ENCODE measurements at places on chromosomes 6 and 20.

GRCh38 chr6:105898286-105898685, 187.8 kb upstream of the PRDM1 start:
- DNase-seq = no peak

DNA sequence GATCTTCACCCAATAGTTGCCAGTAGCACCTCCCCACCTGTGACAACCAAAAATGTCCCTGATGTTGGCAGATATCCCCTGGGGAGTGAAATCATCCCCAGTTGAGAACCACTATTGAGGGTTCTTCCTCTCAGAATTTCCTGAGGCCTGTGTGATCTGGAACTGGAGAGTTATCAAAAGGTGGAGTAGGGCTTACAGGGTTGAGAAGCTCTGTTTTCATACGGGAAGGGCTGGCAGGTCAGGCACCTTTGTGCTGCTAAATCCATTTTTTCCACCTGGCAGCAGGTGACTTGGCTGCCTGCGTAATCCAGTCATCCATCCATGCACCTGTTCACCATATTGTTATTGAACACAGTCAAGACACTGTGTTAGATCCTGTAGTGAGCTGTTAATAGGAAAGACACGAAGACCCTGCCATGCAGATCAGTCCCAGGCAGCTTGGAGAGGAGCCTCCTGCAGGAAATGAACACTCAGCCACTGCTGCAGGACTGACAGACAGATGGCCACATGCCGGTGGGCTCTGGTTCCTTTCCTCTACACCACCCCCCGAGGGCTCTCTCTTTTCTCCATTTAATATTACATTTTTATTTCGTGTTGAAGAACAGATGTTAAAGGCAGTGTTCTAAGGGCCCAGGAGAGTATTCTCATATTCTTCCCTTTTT, 5.4 kb downstream of the DUSP22 start:
- no peak for DNase-seq

GRCh38 chr6:14709900-14710299, 536.0 kb upstream of the JARID2 start:
- DNase-seq = no peak

DNA sequence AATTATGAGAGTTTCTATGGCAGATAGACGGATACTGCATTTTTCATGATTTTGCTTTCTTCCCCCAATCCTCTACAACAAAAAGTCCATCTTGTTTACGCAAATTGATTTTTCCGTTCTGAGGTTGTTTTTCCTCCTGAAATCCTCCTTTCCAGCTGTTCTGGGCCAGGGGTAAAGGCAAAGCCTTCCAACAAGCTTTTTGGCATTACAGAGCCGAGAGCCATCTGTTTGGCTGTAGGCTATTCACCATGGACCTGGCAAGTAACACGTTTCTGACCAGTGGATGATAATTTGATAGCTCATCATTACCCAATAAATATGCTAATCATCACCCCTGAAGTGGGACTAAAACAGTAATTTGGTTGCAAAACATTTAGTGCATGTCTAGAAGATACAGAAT, 226.5 kb downstream of the CBLN4 start:
- DNase-seq = no peak

DNA sequence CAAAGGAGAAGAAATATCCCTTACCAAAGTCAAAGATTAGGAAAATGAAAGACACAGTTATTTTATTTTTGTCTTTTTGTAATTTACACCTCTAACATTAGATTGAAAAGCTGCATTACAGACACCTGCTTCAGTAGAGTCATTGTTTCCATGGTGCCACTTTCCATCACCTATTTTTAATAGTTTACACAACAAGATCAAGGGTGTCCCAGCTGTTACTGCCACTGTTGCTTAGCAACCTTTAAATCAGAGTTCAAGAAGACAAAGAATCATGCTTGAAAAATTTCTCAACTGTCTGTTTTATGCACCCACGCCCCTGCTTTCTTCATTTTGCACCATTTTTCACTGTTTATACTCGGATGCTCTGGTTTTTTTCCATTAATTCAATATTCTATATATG, 668.2 kb upstream of the GJE1 start:
- peak; percentile 79 for DNase-seq
